ENCODE measurements at places on chromosomes 5 and 9.

DNA sequence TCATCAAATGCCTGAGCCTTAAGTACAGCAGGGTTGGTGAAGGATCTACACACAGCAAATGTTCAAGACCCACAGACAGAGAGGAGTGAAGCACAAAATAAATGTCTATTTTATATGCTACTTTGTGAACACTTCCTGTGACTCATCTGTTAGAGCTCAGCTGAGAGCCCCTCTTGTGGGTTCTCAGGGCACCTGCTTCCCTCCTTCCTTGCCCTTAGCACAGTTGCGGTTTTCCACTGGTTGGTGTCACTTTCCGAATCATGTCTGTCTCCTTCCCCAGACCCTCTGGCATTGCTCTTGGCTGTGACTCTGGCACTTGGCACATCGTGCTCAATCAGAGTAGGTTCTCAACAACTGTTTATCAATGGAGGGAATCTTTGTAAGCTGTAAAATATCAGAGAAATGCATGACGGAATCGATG lies 128.5 kb upstream of the STC2 start:
- no peak for DNase-seq

DNA sequence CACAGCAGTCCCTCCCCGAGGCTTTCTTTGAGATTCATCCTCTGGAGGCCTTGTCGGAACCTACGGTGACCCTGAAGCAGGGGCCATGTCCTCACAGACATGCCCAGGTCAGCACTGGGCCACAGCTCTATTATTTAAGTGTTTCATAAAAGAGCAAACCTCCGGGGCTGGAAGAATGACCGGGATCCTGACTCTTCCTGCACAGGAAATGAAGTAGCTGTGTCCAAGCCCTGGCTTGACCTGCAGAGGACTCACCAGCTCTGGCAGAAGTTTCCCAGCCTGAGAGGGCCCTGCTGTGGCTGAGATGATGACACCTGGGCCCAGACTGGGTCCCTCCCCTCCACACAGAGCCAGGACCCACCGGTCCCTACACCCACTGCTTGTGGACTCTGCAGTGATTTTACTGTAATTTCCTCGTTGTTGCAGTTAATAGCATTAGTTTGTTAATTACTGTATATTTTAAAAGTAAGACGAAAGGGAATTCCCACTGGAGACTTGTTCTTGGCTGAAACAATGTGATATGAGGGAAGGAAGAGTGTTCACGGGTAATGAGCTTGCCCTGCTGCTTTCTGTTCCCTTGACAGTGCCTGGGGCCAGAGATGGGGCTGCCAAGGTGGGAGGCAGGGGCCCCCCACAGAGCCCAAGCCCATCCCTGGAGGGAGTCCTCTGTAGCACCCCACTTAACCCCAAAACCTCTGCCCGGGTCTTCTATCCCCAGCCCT lies 72.2 kb downstream of the PCDH1 start:
- DNase-seq: no peak

- DNase-seq: no peak
These were observed 4.8 kb downstream of the LHX2 start for GRCh38 chr9:124016175-124017050.

GRCh38 chr9:130426883-130427282 lies 17.9 kb upstream of the ASS1 start:
- no peak for DNase-seq

DNA sequence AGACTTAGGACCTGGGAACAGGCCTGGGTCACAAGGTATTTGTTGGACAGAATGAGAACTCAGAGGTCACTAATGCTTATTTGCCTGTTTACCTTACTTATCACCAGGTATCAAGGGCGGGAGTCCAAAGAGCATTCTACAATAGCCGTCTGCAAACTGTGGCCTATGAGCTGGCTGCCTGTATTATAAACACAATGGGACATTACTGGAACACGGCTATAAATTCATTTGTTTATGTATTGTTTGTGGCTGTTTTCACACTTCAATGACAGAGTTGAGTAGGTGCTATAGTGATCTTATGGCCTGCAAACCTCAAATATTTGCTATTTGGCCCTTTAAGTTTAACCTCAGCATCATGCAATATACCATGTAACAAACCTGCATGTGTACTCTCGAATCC lies 76.6 kb upstream of the ASTN2 start:
- no peak for DNase-seq

- no peak for DNase-seq
These were observed 325.8 kb upstream of the CDH6 start for GRCh38 chr5:30867711-30868110.

DNA sequence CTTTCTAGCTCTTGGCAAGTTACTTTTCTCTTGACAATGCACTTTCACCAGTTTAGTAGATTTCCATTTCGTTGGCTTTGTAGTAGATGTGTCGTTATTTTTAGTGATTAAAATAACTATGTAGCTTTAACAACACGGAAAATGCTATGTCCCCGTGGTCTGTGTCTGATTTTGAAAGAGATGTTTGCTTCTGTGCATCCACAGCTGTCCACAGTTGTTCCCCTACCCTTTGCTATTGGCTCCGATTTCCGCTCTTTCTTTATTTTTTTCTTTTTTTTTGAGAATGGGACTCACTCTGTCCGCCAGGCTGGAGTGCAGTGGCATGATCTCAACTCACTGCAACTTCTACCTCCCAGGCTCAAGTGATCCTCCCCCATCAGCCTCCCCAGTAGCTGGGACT lies 533.9 kb downstream of the IRX1 start:
- DNase-seq: no peak

GRCh38 chr5:56848206-56848605 lies 32.9 kb downstream of the MAP3K1 start:
- no peak for DNase-seq

DNA sequence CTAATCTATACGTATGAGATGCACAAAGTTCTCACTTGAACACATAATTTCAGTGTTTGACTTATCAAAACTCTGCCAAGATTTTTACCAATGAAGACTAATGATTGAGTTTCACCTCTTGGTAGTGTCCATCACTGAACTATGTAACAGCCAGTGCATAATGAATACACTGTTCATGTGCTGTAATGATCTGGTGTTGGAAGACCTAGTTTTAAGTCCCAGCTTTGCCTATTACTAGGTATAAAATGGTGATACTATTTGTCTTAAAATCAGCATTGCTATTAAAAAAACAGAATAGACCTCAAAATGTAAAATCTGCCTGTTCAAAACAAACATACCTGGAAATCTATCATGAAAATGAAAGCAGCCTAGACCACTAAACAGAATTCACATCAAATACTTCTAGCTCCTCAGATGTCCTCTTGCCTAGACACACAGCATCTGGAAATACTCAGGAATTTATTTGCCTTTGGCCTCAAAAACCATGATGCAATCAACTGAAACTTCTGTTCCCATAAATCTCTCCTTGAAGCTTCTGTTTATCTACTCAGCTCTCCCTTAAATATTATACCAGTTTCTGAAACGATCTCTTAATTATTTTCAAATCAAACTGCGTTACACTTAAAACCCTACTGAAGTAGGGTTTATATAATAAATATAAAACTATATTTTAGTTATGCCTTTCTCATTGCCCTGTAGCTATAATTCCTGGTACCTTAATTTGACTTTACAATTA lies 38.1 kb downstream of the MRPS27 start:
- DNase-seq: no peak

DNA sequence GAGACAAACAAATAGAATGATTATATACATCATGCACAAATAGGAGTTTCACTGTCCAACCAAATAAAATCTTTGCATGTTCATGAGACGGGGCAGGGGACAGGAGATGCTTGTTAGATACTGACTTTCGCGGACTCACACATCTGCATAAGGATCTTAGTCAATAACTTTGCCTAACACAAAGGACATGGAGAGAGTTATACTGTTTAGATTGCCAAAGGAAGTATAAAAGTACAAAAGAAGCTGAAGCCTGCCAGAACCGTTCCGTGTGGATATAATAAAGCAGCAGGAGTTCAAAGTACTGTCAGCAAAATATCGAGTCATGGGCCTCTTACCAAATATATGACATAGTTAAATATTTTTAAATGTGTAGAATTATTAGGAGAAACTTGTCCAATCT lies 1148.4 kb downstream of the EFNA5 start:
- DNase-seq: no peak

GRCh38 chr9:14347406-14348122 lies 33.6 kb upstream of the NFIB start:
- no peak for DNase-seq

DNA sequence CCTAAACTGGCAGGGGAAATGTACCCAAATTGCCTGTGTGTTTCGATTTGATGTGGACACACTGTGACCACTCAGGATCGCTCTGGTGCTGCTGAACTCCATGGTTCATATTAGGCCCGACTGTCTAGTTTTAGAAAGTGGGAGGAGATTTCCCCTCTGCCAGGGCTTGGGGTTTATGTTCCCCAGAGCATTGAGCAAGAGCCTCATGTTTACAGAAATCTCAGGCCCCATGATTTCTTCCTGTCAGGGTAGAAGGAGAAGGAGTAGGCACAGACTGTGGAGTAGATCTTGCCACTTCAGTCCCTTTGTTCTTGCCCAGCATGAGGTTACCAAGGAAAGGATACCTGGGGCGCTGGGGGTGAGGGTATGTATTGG lies 40.8 kb upstream of the GLRX start:
- no peak for DNase-seq

- DNase-seq: no peak
These were observed 29.8 kb upstream of the HMCN2 start for GRCh38 chr9:130235558-130236435.

DNA sequence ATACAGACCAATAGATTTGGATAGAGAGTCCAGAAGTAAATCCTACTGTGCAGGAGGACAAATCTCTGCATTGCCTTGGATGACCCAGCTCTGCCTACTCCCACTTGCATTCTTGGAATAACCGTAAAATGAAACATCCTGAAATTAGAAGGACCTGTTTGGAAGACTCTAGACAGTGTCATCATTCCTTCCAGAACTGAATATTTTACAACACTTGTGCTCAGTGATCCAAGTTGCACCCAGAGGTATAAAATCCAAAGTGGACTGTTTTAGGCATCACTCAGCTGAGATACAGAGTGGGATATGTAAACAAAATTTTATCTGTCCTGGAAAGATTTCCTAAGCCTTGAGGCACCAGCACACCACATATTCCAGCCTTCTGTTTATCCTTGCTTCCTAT lies 43.7 kb downstream of the OR2Y1 start:
- no peak for DNase-seq

DNA sequence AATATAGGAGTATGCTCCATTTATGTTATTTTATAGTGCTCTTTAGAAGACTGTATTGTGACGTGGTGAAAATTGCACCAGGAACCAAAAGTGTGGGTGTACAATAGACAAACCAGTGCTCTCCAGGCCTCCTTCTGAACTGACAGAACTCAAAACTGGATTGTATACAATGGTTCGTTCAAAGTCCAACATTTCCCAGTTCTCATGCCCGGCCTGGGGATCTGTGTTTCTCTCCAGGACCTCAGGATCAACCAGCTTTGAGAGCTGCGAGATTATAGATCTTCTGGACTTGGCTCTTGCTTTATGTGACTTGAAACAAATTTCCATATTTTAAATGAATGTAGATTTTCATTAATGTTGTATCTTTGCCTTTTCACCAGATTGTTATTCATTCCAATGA lies 60.8 kb upstream of the CER1 start:
- DNase-seq: no peak

GRCh38 chr9:72703574-72703973 lies 182.2 kb downstream of the TMC1 start:
- no peak for DNase-seq

- DNase-seq: no peak
These were observed 123.5 kb upstream of the COL5A1 start for GRCh38 chr9:134518004-134518606.

DNA sequence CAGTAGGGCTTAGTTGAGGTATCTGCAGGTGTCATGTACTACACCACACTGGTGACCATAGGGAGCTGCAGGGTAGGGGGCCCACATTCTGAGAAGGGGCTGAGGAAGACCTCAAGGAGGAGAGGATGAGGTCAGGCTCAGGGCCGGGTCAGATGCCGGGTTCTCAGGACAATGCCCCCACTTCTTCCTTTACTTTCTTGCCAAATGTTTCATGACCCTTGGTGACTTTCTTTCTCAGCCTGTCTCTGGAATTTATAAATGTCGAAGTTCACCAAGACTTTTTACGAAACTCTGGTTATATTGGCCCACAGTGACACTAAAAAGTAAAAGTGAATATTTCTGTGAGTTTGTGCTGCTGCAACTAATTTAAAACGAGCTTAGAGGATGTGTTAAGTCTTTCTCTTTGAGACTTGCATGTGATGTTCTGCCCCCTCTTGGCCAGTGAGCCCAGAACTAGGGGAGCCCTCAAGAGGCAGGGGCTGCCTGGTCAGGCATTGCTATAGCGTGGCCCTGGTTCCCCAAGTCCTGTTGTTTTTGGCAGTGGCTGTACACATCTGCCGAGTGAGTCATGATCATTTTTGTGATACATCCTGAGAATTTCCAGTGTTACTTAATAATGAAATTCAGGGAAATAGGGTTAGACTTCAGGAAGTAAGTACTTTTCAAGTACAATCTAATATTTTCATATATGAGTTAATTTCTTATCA lies 11.2 kb downstream of the ACO1 start:
- DNase-seq: no peak

- no peak for DNase-seq
These were observed 8.4 kb upstream of the UBAP1 start for GRCh38 chr9:34170237-34170991.

DNA sequence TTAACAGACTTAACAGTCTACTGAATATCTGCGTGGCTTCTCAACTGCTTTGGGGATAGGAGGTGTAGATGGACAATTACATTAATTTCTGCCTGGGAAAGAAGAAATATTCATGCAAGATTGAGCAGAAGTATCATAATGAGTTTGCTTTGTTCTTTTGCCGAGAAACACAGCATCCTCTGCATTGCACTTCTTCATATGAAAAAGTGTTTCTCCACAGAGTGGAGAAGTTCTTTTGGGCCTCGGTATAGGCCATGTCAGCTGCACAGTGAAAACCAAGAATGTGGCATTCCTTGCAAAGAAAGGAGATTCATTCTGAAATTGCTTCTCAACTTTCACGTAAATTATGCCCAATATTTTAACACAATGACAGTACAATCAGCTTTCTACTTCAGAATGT lies 17.6 kb upstream of the SNX2 start:
- no peak for DNase-seq
